Kidney (tissue), 22 donors: ENCODE measurements at places on chromosomes 6 and 20. TPM values are rescaled to one million over a fixed set of nuclear protein-coding genes. Genes with fewer than 3 reads are reported as not detected.
A peak's percentile ranks its signal among the peaks of the same experiment; 100 is the strongest.

- no peaks in the 10 kb centered on the region for H3K4me1 ChIP-seq
- H3K36me3 ChIP-seq = no peaks in the 10 kb centered on the region
- no peak overlapping the region for H3K4me3 ChIP-seq
- no peak overlapping the region for H3K27ac ChIP-seq
These were observed 253.0 kb downstream of the NKAIN2 start for GRCh38 chr6:124056407-124057334.

Gene MYO6
- 32.0 TPM for polyA plus RNA-seq

GRCh38 chr20:25044660-25045342, 13.1 kb downstream of the ACSS1 start:
- no peaks in the 10 kb centered on the region for H3K27me3 ChIP-seq
- peak; percentile 23 for DNase-seq
- H3K36me3 ChIP-seq = peaks cover 2% of the 10 kb centered on the region
- peaks cover 53% of the 10 kb centered on the region for H3K4me1 ChIP-seq
- H3K4me3 ChIP-seq = no peak overlapping the region

DNA sequence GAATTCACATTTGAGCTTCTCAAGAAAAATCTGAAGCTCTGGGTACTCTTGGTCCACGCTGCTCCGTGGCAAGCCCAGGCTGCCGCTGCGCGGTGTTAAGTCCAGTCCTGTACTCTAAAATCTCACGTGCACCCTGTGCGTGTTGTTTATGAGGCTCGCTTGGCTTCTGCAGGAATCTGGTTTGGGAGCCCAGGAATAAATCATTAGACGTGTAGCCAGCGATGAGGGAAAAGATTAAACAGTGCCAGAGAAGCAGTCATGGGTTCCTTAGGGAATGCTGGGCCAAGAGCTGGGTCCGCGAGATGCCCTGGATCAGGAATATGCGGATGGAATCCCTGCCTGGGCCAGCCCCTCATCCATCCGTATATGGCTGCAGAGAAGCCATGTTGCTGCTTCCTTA, 87.3 kb downstream of the KCNB1 start:
- H3K4me3 ChIP-seq = no peak overlapping the region
- H3K36me3 ChIP-seq = no peaks in the 10 kb centered on the region
- no peak for DNase-seq
- no peaks in the 10 kb centered on the region for H3K27me3 ChIP-seq

DNA sequence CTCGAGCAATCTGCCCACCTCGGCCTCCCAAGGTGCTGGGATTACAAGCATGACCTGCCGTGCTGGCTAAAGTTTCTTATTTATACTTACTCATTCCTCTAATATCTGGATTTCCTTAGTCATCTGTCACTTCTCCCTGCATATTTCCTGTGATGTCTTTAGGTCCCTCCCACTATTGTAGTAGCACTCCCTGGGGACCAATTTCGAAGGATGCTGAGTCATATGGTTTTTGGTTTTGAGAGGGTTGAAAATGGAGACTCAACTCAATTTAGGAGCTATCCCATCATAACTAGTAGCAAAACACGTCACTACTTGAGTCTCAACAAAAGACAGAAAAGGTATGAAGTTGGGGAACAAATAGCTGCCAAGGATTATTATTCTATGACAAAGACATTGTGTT, 20.2 kb downstream of the MCUR1 start:
- H3K27ac ChIP-seq = no peak overlapping the region
- H3K27me3 ChIP-seq = no peaks in the 10 kb centered on the region
- DNase-seq = no peak
- H3K36me3 ChIP-seq = peaks cover 28% of the 10 kb centered on the region
- no peaks in the 10 kb centered on the region for H3K4me1 ChIP-seq

DNA sequence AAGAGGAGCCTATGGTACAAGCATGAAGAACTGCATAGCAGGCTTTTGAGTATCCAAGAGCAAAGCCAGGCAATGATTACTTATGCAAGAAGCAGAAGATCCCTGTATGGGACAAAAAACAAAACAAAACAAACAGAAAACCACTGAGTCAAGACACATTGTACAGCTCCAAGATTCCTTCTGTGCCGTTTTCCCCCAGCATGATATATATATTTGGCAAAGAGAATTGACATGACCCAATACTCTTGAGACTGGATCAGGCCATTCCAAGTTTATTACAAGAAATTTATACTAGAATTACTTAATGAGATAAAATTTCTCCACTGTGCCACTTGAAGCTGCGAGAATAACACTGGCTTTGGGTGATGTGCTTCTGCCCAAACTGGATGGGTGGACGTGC, 65.5 kb downstream of the TRMT11 start:
- peaks cover 3% of the 10 kb centered on the region for H3K36me3 ChIP-seq
- H3K4me3 ChIP-seq = no peak overlapping the region
- H3K4me1 ChIP-seq = no peaks in the 10 kb centered on the region
- no peak for DNase-seq
- no peak overlapping the region for H3K27ac ChIP-seq

DNA sequence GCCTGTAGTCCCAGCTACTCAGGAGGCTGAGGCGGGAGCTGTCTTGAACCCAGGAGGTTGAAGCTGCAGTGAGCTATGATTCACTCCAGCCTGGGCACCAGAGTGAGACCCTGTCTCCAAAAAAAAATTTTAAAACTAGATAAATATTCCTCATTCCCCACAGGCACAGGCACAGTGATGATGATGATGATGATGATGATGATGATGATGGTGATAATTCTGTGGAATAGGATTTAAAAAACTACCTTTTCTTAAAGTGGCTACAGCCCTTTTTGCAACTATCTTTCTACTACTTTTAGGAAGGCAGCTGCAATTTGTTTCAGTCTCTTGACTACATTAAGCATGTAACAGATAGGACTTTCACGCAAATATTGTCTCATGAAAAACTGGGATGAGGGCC, 76.6 kb upstream of the SCAF8 start:
- DNase-seq = no peak
- no peak overlapping the region for H3K27ac ChIP-seq
- H3K4me3 ChIP-seq = no peak overlapping the region

DNA sequence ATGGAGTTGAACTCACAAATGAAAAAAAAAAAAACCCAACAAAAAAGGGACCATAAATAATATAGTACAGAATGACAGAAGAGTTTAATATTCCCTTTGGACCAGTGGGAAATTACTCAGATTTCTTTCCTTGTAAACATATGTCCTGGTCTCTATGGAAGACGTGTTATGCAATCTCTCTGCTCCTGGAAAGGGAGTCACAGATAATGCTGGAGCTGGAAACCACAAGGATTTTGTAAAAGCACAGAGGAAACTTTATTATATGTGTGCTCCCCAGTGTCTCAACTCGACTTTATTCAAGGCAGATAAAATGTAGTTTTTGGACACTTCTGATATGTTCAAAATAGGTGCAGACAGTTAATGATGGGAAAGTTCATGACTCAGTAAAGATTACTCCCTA, 88.1 kb upstream of the ZFP64 start:
- no peak overlapping the region for H3K4me3 ChIP-seq
- peaks cover 6% of the 10 kb centered on the region for H3K4me1 ChIP-seq
- H3K36me3 ChIP-seq = no peaks in the 10 kb centered on the region
- no peak for DNase-seq

- no peak for DNase-seq
- no peaks in the 10 kb centered on the region for H3K36me3 ChIP-seq
- H3K4me3 ChIP-seq = no peak overlapping the region
- no peaks in the 10 kb centered on the region for H3K27me3 ChIP-seq
- H3K27ac ChIP-seq = no peak overlapping the region
These were observed 1.5 kb downstream of the PSORS1C1 start for GRCh38 chr6:31115941-31116560.

GRCh38 chr20:22312744-22313346, 271.5 kb downstream of the FOXA2 start:
- H3K4me3 ChIP-seq = no peak overlapping the region
- no peak overlapping the region for H3K27ac ChIP-seq
- no peaks in the 10 kb centered on the region for H3K27me3 ChIP-seq
- no peaks in the 10 kb centered on the region for H3K36me3 ChIP-seq

GRCh38 chr6:135703621-135704020, 147.9 kb upstream of the PDE7B start:
- no peaks in the 10 kb centered on the region for H3K4me1 ChIP-seq
- no peak overlapping the region for H3K27ac ChIP-seq
- H3K27me3 ChIP-seq = no peaks in the 10 kb centered on the region

Gene MAK
- polyA plus RNA-seq = not detected

Gene RUNX2
- polyA plus RNA-seq = 2.3 TPM

DNA sequence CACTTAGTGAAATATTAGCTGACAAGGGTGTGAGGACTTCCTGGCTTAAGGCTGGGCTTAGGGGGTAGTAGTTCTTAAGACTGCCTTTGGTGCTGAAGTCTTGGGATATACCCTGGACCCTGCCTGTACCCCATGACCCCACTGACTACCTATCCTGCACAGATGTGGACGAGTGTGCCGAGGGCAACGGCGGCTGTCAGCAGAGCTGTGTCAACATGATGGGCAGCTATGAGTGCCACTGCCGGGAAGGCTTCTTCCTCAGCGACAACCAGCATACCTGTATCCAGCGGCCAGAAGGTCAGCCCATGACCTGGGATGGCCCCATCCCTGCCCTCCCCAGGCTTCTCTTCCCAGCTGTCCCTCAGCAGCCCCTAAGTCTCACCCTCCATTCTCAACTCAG, 17.8 kb downstream of the SCUBE3 start:
- H3K27ac ChIP-seq = no peak overlapping the region
- no peaks in the 10 kb centered on the region for H3K36me3 ChIP-seq
- no peak for DNase-seq
- H3K27me3 ChIP-seq = no peaks in the 10 kb centered on the region
- no peak overlapping the region for H3K4me3 ChIP-seq
- peaks cover 9% of the 10 kb centered on the region for H3K4me1 ChIP-seq

Gene FLRT3
- polyA plus RNA-seq = 14.2 TPM

GRCh38 chr6:157403686-157404051, 22.7 kb downstream of the ZDHHC14 start:
- no peaks in the 10 kb centered on the region for H3K36me3 ChIP-seq
- H3K27ac ChIP-seq = no peak overlapping the region
- no peak overlapping the region for H3K4me3 ChIP-seq
- no peaks in the 10 kb centered on the region for H3K4me1 ChIP-seq

DNA sequence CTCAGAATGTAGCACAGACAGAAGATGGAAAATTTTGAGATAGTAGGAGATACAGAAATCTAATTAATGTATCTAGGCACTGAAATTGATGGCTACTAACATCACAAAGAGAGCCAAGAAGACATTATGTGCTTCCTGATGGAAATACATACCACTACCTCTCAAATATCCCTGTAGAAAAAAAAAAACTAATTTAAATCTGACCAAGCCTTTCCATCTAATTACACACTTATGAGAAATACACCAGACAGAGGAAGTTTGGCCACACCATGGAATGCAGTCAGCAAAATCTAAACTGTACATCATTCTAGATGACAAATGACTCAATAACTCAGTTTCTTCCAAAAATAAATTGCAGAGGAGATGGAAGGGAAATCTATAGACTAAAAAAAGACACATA, 18.9 kb downstream of the VPS52 start:
- no peaks in the 10 kb centered on the region for H3K27me3 ChIP-seq
- no peak for DNase-seq
- peaks cover 3% of the 10 kb centered on the region for H3K36me3 ChIP-seq
- H3K27ac ChIP-seq = no peak overlapping the region

DNA sequence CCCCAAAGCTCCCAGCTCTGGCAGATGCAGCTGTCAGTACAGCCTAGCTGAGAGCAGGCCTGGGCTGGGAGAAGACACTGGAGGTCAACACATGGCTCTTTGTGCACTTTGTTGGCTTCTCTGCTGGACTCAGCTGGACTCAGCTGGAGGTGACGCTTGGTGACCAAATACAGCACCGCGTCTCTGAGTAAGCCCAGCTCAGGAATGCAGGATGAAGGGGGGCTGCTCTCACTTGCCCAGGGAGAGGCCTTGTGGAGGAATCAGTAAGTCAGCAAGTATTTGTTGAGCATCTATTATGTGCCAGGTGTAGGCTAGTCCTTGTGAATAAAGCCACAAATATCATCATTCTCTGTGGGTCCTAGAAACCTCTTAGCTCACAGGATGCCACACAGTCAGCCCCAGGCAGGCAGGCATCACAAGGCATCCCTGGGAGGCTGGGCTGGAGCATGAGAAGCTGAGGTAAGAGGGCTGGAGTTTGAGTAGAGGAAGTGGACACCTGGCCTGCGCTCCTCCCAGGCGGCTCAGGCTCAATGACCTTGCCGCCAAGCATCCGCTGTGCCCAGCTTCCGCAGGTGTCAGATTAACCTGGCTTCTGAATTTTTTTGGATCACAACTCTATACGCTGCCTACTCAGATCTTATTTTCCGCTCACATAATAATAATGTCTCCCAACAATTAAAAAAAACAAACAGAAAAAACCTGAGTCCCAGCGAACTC, 95.4 kb downstream of the TMEM170B start:
- H3K27ac ChIP-seq = no peak overlapping the region
- H3K4me3 ChIP-seq = no peak overlapping the region
- H3K4me1 ChIP-seq = no peaks in the 10 kb centered on the region
- H3K36me3 ChIP-seq = no peaks in the 10 kb centered on the region

DNA sequence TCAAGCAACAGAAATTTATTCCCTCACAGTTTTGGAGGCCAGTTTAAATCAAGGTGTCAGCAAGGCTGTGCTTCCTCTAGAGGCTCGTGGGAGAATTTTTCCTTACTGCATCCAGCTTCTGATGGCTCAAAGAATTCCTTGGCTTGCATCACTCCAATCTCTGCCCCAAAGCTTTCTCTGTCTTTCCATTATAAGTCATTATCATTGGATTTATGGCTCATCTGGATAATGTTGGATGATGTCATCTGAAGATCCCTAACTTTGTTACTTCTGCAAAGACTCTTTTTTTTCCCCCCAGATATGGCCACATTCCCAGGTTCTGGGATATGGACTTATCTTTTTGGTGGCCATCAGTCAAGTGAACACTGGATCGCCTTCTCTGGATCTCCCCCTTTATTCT, 146.3 kb upstream of the B3GAT2 start:
- no peaks in the 10 kb centered on the region for H3K4me1 ChIP-seq
- H3K27ac ChIP-seq = no peak overlapping the region
- no peak for DNase-seq
- no peak overlapping the region for H3K4me3 ChIP-seq
- H3K36me3 ChIP-seq = no peaks in the 10 kb centered on the region

DNA sequence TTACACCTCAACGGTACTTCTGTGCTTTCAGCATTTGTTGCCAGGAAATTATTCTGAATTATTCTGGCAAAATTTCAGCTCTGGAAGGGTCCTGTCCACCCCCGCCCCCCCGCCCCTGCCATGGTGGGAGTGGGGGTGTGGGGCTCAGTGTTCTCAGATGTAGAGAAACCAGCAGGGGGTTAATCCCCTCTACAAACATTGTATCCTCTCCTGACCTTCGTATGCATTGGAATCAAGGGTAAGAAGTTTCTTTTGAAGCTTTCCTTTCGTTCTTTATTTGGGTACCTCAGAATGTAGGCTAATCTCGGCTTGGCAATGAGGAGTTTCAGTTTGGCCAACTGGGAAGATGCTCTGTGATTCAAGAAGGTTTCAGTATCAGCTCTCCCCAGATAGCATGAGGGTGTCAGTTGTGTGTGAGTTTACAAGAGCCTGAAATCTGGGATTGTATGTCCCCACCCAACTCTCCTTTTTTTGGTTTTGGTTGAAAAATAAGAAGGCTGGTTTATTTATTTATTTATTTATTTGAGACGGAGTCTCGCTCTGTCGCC, 25.5 kb upstream of the OLIG3 start:
- DNase-seq = no peak
- no peak overlapping the region for H3K4me3 ChIP-seq
- H3K27me3 ChIP-seq = peaks cover 23% of the 10 kb centered on the region
- H3K27ac ChIP-seq = no peak overlapping the region
- no peaks in the 10 kb centered on the region for H3K4me1 ChIP-seq
- no peaks in the 10 kb centered on the region for H3K36me3 ChIP-seq

Gene RRAGD
- polyA plus RNA-seq = 51.6 TPM
